NCI-H1417 treated with DMSO at 0.1 percent for 48 hours (cell line): ENCODE measurements at places on chromosomes 11 and 22.

DNA sequence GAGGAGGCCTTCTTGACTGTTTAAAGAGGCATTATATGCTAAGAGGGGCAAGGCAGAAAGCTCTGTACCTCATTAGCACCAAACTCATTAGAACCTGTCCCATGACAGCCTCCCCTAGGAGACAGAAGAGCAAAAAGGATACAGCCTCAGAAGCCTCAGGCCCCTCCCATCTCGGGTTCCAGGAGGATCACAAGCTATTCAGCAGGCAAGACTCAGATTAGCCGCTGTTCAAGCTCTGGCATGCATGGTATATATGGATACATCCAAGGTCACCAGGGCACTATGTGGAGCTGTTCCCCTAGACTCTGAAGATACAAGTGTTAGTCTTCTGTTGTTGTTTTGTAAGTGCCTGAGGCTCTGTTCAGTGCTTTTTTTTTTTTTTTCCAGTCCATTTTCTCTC lies 32.1 kb downstream of the ATXN10 start:
- DNase-seq: no peak

DNA sequence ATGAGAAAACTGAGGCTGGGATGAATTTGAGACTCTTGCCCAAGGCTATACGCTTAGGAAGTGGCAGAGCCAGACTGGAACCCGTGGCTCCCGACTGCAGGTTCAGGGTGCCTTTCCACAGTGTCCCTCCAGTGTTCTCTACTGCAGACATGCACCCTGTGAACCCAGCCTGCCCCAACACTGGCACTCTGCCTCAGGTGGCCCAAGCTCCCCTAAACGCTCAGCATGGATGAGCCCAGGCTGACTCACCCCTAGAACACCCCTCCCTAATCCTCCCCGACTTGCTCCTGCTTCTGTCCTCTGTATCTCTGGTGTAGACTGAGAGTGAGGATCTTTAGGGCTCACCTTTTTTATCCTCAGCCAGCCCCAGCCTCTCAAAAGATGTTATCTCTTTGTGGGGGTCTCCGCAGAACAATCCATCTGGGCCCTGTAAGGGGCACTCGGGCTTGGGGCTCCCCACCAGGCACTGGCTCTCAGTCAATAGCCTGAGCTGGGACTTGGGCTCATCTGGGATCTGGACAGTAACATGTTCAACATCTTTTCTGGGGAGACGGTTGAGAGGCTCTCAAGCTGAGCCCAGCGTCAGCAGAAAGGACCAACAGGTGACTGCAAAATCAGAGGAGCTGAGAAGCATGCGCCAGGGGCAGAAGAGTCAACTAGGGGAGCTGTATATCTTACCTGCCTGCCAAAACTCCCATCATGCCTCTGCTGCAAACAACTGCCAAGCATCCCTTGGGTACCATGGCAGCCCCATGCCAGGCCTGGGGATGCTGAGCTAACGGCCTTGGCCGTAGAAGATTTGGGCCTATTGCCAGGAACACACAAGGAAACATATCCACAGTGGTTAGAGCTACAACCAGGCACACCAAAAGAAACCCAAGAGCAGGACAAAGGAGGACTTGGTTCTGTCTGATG lies 176.2 kb downstream of the BUD13 start:
- no peak for DNase-seq

- DNase-seq: no peak
These were observed 689 bp downstream of the B3GAT3 start for GRCh38 chr11:62621027-62621566.

- DNase-seq: no peak
These were observed 8.2 kb downstream of the CREB3L1 start for GRCh38 chr11:46285594-46286033.

- DNase-seq: no peak
These were observed 2.3 kb upstream of the RIN1 start for GRCh38 chr11:66338276-66339161.

GRCh38 chr11:118175993-118176777 lies at the start of gene SCN2B:
Gene SCN2B, minus strand, starts transcription at chr11:118176639. Its CDS starts 208 bp downstream, at chr11:118176431.
- no peak for DNase-seq
